Colonic mucosa (tissue), 4 donors: ENCODE measurements at places on chromosomes 12 and 14. TPM values are rescaled to one million over a fixed set of nuclear protein-coding genes. Genes with fewer than 3 reads are reported as not detected.

Gene AMDHD1
- total RNA-seq, result not detected

Gene TOMM20L
- not detected for total RNA-seq

Gene KCNK10
- 2.1 TPM for total RNA-seq

Gene MIPOL1
- 4.9 TPM for total RNA-seq

Gene RDH12
- total RNA-seq, result not detected

Gene SLC25A47
- total RNA-seq, result not detected

Gene CLEC9A
- total RNA-seq, result not detected

Gene RILPL2
- total RNA-seq, result 0.96 TPM

Gene BTBD6
- 66.0 TPM for total RNA-seq

DNA sequence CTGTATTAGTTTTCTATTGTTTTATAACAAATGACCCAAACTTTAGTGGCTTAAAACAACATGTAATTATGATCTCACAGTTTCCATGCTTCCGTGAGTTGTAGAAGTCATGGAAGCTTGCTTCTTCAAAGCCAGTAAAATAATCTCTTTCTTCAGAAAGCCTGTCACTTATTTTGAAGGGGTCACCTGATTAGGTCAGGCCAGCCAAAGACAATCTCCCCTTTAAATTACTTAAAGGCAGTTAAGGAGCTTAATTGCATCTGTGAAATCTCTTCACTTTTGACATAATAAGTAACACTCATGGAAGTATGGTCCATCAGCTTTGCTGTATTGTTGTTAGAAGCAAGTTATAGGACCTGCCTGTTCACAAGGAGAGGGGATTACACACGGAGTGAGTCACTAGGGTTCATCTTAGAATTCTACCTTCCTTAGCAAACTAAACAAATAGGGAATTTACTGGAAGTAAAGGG is 89.8 kb downstream of the FAR2 start:
- no peak for DNase-seq

- DNase-seq, result no peak
Observed at GRCh38 chr12:65511912-65512311, 233.4 kb downstream of the MSRB3 start.

GRCh38 chr14:76126076-76126475 is 25.6 kb upstream of the GPATCH2L start:
- no peak for DNase-seq

DNA sequence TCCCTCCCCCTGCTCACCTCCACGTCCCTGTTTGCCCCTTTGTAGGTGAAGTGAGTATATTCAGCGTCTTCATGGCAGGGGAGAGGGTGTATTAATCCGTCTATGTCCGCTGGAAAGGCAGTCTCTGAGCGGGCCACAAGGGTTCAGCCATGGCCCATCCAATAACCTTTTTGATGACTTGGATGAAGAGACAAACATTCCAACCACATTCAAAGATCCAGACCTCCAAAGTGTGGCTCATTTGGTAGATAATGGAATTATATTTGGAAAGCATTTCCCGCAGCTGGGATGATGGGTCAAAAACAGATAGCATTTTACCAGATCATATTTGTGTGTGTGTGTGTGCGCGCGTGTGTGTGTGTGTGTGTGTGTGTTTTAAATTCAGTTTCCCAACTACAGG is 345.9 kb downstream of the DPF3 start:
- no peak for DNase-seq

GRCh38 chr12:131021154-131021541 is 67.4 kb downstream of the ADGRD1 start:
- DNase-seq, result no peak

GRCh38 chr12:32134101-32134888 is 27.6 kb downstream of the BICD1 start:
- DNase-seq, result no peak

- no peak for DNase-seq
Observed at GRCh38 chr12:7093892-7094291, 1.6 kb upstream of the C1R start.

- DNase-seq, result no peak
Observed at GRCh38 chr12:54442961-54443360, 23.9 kb upstream of the ITGA5 start.

GRCh38 chr14:68981539-68981976 is 2.5 kb upstream of the ACTN1 start:
- no peak for DNase-seq

- DNase-seq, result no peak
Observed at GRCh38 chr14:55118761-55119160, 10.3 kb upstream of the LGALS3 start.

DNA sequence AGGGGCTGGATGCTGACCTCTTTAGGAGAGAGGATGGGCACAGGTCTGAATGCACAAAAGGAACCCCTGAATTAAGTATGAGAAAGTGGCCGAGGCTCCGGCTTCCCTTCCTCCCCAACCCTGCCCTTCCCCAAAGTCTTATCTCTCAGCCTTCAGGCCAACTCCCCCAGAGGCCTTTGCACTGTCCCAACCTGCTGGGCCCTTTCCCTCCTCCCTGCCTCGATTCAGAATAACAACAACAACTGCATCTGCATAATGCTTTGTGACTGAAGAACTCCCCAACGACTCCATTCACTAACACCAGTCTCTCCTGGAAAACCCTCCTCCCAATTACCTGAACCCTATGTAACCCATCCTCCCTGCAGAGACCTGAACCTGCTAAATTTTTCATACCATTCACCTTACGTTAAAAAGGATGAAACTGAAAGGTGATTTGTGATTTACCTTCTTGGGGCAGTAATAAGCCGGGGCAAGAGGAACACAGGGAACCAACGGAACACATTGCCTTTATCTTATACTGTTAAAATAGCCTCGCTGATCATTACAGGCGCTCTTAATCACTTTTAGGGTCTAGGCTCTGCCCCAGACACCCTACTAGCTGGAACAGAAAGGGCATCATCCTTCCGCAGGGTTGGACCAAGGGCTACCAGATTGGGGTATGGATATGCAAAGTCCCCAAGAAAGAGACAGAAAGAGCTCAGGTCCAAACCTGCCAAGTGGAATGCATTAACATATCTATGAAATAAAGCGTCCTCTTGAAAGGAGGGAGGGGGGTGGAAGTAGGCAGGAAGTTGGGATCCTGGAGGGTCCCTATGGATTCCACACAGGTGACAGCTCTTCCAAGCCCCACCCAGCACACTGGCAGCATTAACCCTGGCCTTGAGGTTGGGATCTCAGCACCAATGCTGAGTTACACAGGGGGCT is 24.2 kb upstream of the FOXN3 start:
- no peak for DNase-seq

GRCh38 chr12:58575256-58575655 is 345.0 kb downstream of the LRIG3 start:
- DNase-seq, result peak; percentile 21

GRCh38 chr14:94676495-94677185 is 64.4 kb downstream of the SERPINA3 start:
- no peak for DNase-seq

GRCh38 chr12:67263471-67263870 is 5.7 kb upstream of the CAND1 start:
- no peak for DNase-seq

GRCh38 chr12:79643821-79644220 is 46.9 kb downstream of the PAWR start:
- no peak for DNase-seq
